NCI-H510A treated with DMSO at 0.1 percent for 48 hours (cell line): ENCODE measurements at places on chromosomes 1 and 21.

- no peak for DNase-seq
These were observed 3.2 kb downstream of the PPP1R12B start for GRCh38 chr1:202351725-202352124.

GRCh38 chr1:204940591-204940990, 69.9 kb downstream of the NFASC start:
- no peak for DNase-seq

DNA sequence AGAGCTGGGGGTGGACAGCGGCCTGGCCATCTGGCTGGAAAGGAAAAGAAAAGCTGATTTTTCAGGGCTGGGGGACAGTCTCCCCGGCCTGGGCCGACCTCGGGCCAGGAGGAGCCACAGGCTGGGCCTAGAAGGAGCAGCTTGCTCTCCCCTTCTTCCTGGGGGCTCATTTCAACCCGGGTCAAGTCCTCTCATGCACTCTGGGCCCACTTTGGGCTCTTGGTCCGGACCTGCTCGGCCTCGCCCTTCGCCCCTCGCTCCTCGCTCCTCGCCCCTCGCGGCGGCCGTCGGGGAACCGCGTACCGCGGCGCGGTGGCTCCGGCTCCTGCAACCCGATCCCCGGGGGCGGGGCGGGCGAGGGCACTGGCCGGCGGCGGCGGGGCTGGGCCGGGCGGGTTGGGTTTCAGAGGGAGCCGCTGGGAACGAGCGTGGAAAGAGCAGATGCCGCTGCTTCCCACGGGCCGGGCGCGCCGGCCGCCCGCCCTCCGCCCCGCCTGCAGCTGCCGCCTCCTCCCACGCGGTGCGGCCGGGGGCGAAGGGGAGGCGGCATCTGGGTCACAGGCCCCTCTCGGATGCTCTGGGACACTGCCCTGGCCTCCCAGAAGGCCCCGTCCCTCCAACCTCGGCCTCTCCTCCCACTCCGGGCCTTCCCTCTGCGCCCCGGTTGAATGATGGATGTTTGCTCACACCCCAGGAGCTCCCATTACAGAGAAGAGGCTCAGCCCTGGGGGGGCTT, 6.6 kb downstream of the HEYL start:
- DNase-seq, result peak; percentile 99

DNA sequence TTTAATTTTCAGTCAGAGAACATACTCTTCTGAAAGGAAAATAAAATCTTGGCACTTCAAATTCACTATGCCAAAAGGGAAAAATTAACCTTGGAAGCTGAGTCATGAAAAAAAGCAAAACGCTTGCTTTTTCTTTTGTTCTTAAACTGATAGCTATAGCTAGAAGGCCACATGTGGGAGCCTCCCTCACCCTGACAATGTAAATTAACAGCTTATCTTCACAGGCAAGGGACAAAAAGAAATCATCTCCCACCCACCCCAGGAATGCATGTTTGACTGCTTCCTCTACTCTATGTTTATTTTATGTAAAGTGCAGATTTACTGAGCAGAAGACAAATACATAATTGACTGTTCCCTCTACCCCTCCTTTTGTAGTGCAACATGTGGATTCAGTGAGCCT, 38.0 kb downstream of the EBNA1BP2 start:
- DNase-seq, result no peak

GRCh38 chr1:240575981-240576662, 35.8 kb downstream of the GREM2 start:
- no peak for DNase-seq

DNA sequence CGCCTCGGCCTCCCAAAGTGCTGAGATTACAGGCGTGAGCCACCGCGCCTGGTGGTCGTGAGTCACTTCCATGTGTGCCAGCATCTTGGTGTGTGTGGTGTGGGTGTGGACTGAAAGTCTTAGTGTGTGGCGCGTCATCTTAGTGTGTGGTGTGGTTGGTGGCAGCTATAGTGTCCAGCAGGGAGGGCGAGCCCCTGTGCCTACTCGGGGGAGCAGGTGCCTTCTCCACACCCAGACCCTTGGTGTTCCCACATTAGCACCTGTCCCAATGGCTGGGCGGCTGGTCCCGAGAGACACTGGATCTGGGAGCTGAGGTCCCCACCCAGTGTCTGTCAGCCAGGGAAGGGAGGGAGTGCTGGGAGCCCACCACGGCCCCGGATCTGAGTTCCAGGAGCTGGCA, 2.8 kb downstream of the SCNN1D start:
- DNase-seq, result no peak

GRCh38 chr1:80799457-80799856, 1001.3 kb upstream of the ADGRL2 start:
- no peak for DNase-seq

DNA sequence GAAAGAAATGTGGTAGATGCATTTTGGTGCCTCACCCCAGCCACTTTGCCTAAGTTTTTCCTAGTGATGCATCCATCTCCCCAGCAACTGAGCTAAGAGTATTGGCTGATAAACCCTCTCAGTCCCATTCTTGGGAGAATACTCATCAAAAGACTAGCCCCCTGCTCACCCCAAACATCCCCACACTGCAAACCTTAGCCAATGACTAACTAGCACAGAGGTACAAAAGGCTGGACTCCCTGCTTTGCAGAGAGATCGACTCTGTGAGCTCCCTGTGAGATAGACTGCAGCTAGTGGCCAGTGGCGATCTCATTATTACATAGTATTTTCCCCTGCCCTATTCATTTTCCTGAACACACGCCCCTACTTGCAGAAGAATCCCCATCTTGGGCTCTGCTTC, 155.3 kb downstream of the HHIPL2 start:
- no peak for DNase-seq

GRCh38 chr1:220927442-220927841, 48.2 kb downstream of the HLX start:
- DNase-seq, result peak; percentile 67

DNA sequence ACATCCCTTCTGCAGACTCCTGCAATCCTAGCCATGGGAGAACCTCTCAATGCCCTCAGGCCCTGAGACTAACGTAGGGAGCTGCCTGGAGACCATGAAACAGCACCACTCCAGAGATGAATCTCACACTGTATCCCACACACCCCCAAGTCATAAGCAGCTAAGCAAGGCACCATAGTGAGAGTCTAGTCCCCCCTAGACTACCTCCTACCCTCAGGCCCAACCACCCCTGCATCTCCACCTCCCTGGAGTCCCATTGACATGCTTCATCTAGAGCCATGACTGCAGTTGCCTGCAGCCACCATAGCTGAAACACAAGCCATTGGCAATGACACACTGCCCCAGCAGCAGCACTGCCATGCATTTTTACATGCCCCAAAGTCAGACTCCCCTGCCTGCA, 17.4 kb downstream of the SPRR2G start:
- DNase-seq, result no peak

DNA sequence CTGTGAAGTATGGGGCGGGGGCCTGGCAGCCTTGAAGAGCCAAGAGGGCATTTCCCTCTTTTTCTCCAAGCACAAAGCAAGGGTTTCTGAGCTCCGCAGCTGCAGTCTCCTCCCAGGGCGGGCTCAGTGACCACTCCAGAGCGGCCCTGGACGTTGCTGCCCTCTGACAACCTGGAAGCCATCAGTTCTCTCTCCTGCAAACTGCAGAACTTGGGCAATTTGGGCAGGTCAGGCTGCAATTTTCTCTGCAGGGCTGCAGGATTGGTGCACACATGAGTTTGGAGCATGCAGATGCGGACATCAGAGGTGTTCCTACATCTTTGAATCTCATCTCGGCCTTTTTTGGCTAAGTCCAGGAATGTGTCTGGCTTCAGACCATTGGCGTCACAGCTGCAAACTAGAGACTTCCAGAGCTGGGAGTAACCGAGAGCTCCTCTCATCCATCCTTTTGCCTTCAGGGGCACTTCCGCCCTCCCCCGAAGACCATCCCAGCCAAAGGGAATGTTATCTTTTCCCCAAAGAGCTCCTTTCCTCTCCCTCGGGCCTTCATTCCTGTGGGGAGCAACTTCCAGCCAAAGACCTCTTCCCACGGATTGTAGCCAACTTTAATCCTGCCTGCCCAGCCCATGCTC, 139.6 kb upstream of the WNT4 start:
- DNase-seq, result no peak
